Psoas muscle (tissue), 8 donors: ENCODE measurements at places on chromosomes 6 and 20. TPM values are rescaled to one million over a fixed set of nuclear protein-coding genes. Genes with fewer than 3 reads are reported as not detected.
A peak's percentile ranks its signal among the peaks of the same experiment; 100 is the strongest.

- peaks cover 12% of the 10 kb centered on the region for H3K4me1 ChIP-seq
- DNase-seq, result no peak
- no peak overlapping the region for H3K4me3 ChIP-seq
- H3K27me3 ChIP-seq, result no peaks in the 10 kb centered on the region
These were observed 90.1 kb upstream of the SLC22A16 start for GRCh38 chr6:110566346-110567125.

The COL11A2 gene
- 0.27 TPM for total RNA-seq

- no peaks in the 10 kb centered on the region for H3K36me3 ChIP-seq
- H3K27ac ChIP-seq, result no peak overlapping the region
- DNase-seq, result no peak
- H3K27me3 ChIP-seq, result peaks cover 2% of the 10 kb centered on the region
- H3K4me1 ChIP-seq, result no peaks in the 10 kb centered on the region
These were observed 5.0 kb downstream of the TCP11 start for GRCh38 chr6:35136185-35136584.

The FRK gene
- 2.0 TPM for total RNA-seq

- no peaks in the 10 kb centered on the region for H3K27me3 ChIP-seq
- peaks cover 17% of the 10 kb centered on the region for H3K4me1 ChIP-seq
- H3K4me3 ChIP-seq, result peak overlapping the region; percentile 96
- H3K36me3 ChIP-seq, result no peaks in the 10 kb centered on the region
- peak; percentile 72 for DNase-seq
These were observed 782 bp downstream of the MAP3K5 start for GRCh38 chr6:136791296-136792094.

The FOXF2 gene
- 0.42 TPM for total RNA-seq

- no peaks in the 10 kb centered on the region for H3K36me3 ChIP-seq
- no peak for DNase-seq
- peak overlapping the region; percentile 1 for H3K27ac ChIP-seq
- no peaks in the 10 kb centered on the region for H3K27me3 ChIP-seq
- peaks cover 41% of the 10 kb centered on the region for H3K4me1 ChIP-seq
- no peak overlapping the region for H3K4me3 ChIP-seq
These were observed 294.7 kb downstream of the KHDC1L start for GRCh38 chr6:72930556-72931132.

DNA sequence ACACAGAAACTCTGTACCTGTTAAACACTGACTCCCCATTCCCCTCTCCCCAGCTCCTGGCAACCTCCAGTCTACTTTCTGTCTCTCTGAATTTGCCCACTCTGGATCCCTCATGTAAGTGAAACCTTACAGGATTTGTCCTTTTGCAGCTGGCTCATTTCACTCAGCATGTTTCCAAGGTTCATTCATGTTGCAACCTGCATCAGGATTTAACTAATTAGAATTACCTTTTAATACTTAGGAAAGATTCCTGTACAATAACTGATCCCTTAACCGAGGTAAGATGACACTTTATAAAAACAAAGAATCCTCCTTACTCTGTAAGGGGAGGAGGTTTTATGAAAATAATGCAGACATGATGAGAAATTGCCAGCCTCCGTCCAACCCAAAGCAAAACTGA, 113.1 kb upstream of the MTHFD1L start:
- H3K36me3 ChIP-seq, result no peaks in the 10 kb centered on the region
- DNase-seq, result no peak
- no peaks in the 10 kb centered on the region for H3K27me3 ChIP-seq
- no peak overlapping the region for H3K4me3 ChIP-seq

The EMILIN3 gene
- 0.12 TPM for total RNA-seq

- no peak overlapping the region for H3K27ac ChIP-seq
- no peak for DNase-seq
- H3K27me3 ChIP-seq, result no peaks in the 10 kb centered on the region
- peaks cover 45% of the 10 kb centered on the region for H3K4me1 ChIP-seq
- no peak overlapping the region for H3K4me3 ChIP-seq
These were observed 37.5 kb downstream of the FKBP5 start for GRCh38 chr6:35651244-35651643.

DNA sequence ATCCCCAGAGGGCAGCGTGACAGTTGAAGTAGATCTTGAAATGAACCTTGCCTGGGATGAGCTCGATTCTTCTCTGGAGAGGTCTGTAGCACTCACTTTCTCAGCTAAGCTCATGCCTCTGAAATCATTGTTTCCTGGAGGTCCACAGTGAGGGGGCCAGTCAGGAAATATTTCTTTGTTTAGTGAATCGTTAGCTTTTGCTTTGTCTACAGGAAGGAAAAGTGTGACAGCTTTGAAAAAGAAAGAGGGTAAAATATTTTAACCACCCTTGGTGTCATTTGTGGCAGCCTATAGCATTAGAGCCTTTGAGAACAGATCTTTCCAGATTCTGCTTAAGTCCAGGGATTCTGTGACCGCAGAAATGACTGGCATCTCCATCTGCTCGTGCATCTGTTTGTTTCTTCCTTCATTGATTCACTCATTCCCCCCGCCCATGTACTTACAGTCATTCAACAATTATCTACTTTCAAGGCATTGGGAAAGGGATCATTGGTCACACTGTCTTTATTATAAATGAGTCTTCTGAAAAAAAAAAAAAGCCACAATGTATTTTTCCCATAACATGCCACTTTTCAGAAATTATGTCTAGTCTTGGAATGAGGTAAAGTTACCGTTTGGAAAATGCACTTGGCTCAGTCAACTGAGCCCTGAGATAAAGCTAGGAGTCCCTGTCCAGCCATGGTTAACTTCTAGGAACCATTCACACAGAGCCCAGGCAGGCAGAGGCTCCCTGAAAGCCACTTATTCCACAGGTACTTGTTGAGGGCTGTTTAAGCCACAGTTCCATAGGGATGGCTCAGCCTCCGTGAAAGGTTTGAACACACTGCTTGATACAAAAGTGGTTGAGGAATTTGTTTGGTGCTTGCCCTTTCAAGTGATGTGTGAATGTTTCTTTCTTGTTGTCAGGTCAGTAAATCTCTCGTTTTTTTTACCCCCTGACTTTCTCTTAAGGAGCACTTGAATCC, 86.0 kb downstream of the TIAM2 start:
- H3K4me1 ChIP-seq, result no peaks in the 10 kb centered on the region
- no peak overlapping the region for H3K27ac ChIP-seq
- no peaks in the 10 kb centered on the region for H3K27me3 ChIP-seq
- no peak overlapping the region for H3K4me3 ChIP-seq

The MAS1 gene
- not detected for total RNA-seq

GRCh38 chr20:25173321-25173720, 22.2 kb upstream of the ENTPD6 start:
- no peaks in the 10 kb centered on the region for H3K27me3 ChIP-seq
- H3K36me3 ChIP-seq, result no peaks in the 10 kb centered on the region
- no peak overlapping the region for H3K27ac ChIP-seq
- no peaks in the 10 kb centered on the region for H3K4me1 ChIP-seq
- no peak for DNase-seq

DNA sequence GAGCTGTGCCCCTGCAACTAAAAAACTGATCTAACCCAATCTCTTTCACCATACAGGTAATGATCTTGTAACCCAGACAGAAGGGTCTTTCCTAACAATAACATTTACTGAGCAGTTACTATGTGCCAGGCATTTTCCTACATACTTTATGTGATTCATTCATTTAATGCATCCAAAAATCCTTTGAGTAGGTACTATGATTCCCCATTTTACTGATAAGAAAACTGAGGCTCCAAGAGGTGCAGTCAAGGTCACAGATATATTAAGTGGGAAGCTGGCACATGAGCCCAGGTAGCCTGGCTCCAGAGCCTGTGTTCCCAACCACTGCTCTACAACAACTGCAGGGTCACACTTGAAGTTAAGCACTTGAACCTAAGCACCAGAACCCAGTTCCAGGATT, 87.6 kb downstream of the NCR2 start:
- peaks cover 17% of the 10 kb centered on the region for H3K27me3 ChIP-seq
- no peak for DNase-seq
- H3K4me3 ChIP-seq, result no peak overlapping the region
- H3K27ac ChIP-seq, result no peak overlapping the region

DNA sequence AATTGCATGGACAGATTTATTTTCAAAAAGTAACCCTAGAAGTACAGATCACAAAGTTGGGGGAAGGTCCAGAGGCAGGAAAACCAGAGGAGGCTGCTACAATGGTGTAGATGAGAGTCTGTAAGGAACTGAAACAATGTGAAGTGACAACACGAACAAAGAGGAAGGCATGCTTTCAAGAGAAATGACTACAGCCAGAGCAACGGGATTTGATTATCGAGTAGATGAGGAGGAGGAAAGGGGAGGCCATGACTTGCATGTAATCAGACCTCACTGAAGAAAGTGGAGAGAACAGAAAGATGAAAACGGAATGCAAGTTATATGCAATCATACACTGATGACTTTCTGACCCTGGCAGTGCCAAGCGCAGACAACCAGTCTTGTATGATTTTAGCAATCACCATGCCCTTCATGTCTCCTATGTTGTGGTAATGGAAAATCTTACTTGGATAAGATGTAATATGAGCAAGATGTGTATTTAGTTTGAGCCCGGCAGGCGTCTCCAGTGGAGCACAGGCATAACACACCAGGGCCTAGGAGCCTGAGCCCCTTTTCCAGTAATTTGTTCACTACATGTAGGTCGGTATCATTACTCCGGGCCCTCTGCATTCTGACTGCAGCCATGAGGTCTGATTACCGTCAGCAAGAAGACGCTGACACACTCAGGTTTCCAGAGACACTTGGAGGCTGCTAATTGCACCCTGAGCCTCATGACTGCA, 34.0 kb upstream of the FAM83C start:
- DNase-seq, result no peak
- no peaks in the 10 kb centered on the region for H3K36me3 ChIP-seq
- peaks cover 30% of the 10 kb centered on the region for H3K4me1 ChIP-seq
- no peak overlapping the region for H3K4me3 ChIP-seq
- H3K27ac ChIP-seq, result peak overlapping the region; percentile 71
- H3K27me3 ChIP-seq, result no peaks in the 10 kb centered on the region

- H3K4me1 ChIP-seq, result peaks cover 30% of the 10 kb centered on the region
- no peak overlapping the region for H3K4me3 ChIP-seq
- no peaks in the 10 kb centered on the region for H3K27me3 ChIP-seq
- peak; percentile 93 for DNase-seq
These were observed 31.7 kb downstream of the C20orf173 start for GRCh38 chr20:35497780-35498189.

DNA sequence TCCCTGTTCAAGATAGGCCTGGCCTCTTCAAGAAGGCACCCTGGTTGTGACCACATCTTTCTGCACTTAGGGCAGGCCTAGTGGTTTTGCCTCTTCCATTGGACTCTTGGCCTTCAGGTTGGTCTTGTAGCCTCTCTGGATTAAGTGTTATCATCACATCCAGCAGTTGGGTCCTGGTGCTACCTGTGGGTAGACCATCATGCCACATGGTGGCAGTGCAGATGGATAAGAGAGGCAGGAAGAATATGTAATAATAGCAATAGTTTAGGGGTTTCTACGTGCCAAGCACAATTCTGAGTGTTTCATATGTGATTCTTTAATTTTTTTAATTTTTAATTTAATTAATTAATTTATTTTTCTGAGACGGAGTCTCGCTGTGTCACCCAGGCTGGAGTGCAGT, 28.5 kb upstream of the SNRPB2 start:
- no peaks in the 10 kb centered on the region for H3K27me3 ChIP-seq
- H3K36me3 ChIP-seq, result no peaks in the 10 kb centered on the region
- no peak overlapping the region for H3K4me3 ChIP-seq

- H3K27ac ChIP-seq, result peak overlapping the region; percentile 90
- H3K4me1 ChIP-seq, result peaks cover 26% of the 10 kb centered on the region
- H3K27me3 ChIP-seq, result no peaks in the 10 kb centered on the region
- no peaks in the 10 kb centered on the region for H3K36me3 ChIP-seq
- no peak for DNase-seq
These were observed 54.7 kb downstream of the MRPL14 start for GRCh38 chr6:44072452-44072958.

The ARFGEF3 gene
- 14.7 TPM for total RNA-seq

DNA sequence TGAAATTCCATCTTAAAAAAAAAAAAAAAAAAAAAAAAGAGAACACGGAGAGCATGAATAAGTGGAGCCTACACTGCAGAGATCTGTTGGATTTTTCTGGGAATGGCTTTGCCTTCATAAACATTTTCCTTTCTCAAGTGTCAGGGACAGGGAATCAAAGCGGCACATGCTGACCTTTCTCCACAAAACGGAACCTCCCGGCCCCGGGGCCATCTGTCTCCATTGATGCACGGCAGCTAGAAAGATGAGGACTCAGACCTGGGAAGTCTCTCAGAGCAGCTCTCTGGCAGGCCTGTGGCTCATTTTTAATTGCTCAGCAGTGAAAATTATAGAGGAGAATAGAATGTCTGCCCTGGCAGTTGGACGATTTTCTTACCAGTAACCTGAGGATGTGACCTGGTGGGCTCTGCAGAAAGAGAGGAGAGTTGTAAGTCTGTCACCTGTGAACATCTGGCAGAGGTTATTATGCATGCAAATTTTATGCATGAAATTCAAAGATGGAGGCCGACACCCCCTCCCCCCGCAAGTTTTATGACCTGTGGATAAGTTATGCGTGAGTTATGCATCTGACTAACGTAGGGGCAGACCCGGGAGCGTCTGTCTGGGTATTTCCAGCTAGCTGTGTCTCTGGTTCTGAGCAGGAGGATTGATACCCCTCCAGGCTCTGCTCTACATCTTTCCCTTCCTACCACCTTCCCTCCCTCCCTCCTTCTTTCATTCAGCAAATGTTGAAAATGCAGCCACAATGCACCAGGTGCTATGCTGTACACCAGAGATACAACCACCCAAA, 352.5 kb downstream of the CDH26 start:
- peaks cover 2% of the 10 kb centered on the region for H3K27me3 ChIP-seq
- H3K36me3 ChIP-seq, result no peaks in the 10 kb centered on the region
- no peaks in the 10 kb centered on the region for H3K4me1 ChIP-seq
- H3K27ac ChIP-seq, result no peak overlapping the region
- no peak overlapping the region for H3K4me3 ChIP-seq

The SIRPG gene
- total RNA-seq, result not detected

DNA sequence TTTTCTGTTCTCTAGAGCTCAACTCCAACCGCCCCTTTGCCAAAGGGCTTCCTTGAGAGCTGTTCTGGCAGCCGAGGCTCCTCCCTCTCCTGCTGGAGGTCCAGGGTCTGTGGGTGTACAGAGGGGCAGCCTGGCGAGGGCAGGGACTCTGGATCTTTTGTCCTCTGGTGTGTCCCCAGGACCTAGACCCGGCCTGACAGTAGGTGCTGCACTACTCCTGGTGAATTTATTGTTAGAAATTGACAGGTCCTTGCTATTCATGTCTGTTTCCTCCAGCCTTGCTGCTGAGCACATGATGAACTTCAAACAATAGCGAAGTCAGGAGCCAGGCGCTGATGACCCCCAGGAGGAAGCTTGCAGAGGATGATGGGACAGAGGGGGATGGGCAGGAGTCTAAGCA, 234.7 kb upstream of the SULF2 start:
- H3K4me1 ChIP-seq, result no peaks in the 10 kb centered on the region
- H3K4me3 ChIP-seq, result no peak overlapping the region
- no peak for DNase-seq
- H3K27me3 ChIP-seq, result no peaks in the 10 kb centered on the region
- no peaks in the 10 kb centered on the region for H3K36me3 ChIP-seq

GRCh38 chr6:56396435-56396834, 149.1 kb upstream of the COL21A1 start:
- no peaks in the 10 kb centered on the region for H3K36me3 ChIP-seq
- no peak overlapping the region for H3K27ac ChIP-seq
- no peak for DNase-seq
- H3K4me3 ChIP-seq, result no peak overlapping the region

The HLA-DQB2 gene
- total RNA-seq, result 0.38 TPM

The ERVFRD-1 gene
- 0.11 TPM for total RNA-seq

GRCh38 chr6:87848616-87849015, 146.6 kb upstream of the AKIRIN2 start:
- DNase-seq, result no peak
- no peak overlapping the region for H3K27ac ChIP-seq
- no peaks in the 10 kb centered on the region for H3K4me1 ChIP-seq
- H3K4me3 ChIP-seq, result no peak overlapping the region

The TBX18 gene
- total RNA-seq, result 0.88 TPM

The TFAP2C gene
- total RNA-seq, result not detected

The PLG gene
- total RNA-seq, result not detected

The GRM1 gene
- total RNA-seq, result not detected
